Cardiac fibroblast (primary cell): ENCODE measurements at places on chromosomes 11 and 22.
A peak's percentile ranks its signal among the peaks of the same experiment; 100 is the strongest.

GRCh38 chr11:107695446-107695845, 16.4 kb downstream of the SLN start:
- peak; percentile 62 for DNase-seq

DNA sequence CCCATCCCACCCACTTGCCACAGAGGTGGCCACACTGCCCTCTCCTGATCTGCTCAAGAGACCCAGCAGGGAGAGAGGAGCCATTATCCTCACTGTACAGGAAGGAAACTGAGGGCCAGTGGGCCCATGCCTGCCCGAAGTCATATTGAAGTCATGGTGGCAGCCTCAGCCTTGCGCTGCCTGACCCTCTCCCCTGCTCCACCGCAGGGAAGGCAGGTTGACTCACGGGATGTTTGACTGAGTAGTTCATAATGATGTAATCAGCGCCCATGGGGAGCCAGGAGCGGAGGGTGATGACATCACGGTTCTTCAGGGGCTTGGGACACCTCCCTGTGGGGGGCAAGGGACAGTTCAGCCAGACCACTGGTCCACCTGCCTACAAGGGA, 6.1 kb upstream of the ARAP1 start:
- DNase-seq = peak; percentile 83

GRCh38 chr22:37442537-37442936, 15.3 kb upstream of the ELFN2 start:
- peak; percentile 57 for DNase-seq

- DNase-seq = no peak
Observed at GRCh38 chr11:121070951-121071845, 29.8 kb upstream of the TECTA start.

DNA sequence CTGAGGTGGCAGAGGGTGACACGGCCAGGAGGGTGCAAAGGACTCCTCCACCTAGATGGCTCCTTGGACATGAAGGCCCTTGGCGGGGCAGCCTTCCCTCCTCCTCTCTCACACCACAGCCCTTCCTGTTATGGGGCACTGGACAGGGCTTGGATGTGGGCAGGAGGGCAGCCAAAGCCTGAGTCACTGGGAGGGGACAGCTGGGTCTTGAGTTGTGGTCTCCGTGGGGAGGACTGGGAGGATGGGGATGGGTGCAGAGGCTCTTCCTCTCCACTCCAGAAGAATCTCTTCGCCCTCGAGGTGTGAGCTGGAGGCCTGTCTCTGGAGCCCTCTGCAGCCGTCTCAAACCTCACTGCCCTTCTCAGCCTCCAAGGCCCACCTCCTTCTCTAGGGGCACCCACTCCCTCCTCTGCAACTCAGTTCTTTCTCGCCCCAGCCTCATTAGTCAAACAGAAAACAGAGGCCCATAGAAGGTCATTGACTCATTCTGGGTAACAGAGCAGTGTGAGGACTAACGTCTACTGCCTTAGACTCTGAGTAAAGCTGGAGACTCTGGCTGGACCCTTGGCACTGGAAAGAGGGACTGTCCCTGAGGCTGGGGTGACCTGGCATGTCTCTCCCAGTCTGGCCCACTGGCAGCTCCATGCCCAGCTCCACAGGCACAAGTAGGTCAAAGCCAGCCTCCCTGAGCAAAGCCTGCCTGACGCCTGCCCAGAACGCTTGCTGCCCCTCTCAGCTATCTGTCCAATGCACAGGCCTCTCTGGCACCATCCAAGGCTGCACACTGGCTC, 47.5 kb upstream of the CDON start:
- no peak for DNase-seq

GRCh38 chr22:33835265-33835664, 85.0 kb downstream of the LARGE1 start:
- no peak for DNase-seq

DNA sequence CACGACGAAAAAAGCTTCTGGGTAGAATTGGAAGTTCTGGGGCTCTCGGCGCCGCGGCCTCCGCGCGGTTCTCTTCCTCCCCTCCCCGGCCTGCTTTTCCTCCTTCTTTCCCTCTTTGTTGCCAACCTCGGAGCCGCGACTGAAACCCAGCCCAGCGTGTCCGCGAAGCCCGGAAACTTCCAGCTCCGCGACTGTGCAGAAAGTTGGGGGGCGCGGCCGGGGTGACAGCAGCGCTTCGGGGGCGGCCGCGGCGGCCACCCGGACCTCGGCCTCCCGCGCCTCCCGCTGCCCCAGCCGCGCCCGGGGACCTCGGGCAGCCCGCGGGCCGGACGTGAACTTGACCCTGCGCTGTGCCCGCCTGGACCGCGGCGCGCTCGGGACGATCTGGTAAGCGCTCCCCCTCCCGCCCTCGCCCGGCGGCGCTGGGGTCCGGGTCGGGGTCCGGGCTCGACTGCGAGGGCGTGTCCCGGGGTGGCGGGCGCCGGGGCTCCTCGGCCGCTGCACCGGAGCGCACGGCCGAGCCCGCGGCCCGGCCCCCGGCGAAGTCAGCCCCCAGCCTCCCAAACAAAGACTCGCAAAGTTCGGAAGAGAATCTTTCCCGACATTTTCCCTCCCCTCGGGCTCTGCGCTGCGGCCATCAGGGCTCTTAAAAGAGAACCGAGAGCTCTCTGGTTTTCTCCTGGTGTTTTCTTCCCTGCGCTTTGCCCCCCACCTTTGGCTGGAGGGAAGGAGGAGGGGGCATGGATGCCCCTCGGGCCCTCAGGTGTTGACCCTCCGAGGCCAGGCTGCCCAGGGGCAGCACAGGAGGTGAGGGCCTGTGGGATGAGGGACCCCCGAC, 67.9 kb upstream of the WNT7B start:
- DNase-seq = peak; percentile 47

DNA sequence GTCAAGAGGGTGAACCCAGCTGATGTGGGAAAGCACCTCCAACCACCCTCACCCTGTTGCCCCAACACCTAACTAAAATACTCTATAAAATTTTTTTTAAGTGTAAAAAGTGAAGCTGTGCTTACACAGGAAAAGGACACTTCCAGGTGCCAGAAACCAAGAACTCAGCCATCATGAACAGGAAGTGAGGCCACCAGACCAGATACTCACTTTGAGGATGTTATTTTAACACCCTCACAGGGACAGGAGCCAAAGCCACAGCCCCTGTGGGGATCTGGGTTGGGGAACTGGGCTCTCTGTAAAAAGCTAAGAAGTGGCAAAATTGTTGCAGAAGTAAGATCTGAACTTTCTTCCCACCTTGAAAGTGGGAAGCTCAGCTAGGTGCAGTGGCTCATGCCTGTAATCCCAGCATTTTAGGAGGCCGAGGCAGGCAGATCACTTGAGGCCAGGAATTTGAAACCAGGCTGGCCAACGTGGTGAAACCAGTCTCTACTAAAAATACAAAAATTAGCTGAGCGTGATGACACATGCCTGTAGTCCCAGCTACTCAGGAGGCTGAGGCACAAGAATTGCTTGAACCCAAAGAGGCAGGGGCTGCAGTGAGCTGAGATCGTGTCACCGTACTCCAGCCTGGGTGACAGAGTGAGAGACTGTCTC, 3.8 kb downstream of the RSPH14 start:
- no peak for DNase-seq

- DNase-seq = no peak
Observed at GRCh38 chr22:17043521-17043920, 35.5 kb upstream of the GAB4 start.

DNA sequence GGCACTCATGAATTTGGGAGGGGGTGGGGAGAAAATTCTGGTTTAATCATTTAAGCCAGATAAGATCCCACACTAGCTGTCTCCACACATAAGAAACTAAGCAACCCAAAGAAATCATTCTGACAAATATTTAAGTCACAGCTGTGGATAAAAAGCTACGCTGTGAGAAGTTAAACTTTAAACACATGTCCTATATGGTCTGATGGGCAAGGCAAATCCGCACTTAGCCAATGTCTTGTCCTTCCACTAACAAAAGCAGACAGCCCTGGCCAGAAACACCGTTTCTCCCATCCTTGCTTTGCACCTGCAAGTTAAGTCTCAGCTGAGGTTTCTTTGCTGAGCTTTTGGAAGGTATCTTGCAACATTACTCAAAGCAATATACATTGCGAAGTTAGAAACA, 68.0 kb downstream of the ETS1 start:
- DNase-seq = no peak

DNA sequence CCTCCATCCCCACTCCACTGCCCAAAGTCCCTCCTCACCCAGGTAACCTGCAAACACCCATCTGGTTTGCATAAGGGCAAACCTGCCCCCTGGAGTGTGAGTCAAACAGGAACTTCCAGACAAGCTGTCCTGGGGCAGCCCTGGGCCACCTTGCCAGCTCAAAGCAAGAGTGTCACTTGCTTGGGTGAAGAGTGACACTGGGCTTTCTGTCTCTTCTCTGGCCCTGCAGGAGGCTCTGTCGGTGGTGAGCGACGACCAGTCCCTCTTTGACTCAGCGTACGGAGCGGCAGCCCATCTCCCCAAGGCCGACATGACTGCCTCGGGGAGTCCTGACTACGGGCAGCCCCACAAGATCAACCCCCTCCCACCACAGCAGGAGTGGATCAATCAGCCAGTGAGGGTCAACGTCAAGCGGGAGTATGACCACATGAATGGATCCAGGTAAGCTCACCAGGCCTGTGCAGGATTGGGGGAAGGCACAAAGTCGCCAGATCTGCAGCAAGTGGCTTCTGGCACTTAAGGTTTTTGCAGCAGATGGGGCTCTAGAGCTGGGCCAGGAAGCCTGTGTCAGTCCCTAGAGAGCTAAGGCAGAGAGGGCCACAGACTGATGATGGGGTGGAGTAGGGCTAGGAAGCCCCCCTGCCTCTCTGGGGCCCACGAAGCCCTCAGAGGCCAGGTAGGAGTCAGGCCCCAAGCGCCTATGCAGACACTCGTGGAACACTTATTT, 64.2 kb downstream of the FLI1 start:
- DNase-seq = no peak

- DNase-seq = peak; percentile 46
Observed at GRCh38 chr11:47060807-47061206, 115.9 kb downstream of the ARFGAP2 start.

GRCh38 chr22:42624551-42625106, 9.9 kb upstream of the POLDIP3 start:
- no peak for DNase-seq

DNA sequence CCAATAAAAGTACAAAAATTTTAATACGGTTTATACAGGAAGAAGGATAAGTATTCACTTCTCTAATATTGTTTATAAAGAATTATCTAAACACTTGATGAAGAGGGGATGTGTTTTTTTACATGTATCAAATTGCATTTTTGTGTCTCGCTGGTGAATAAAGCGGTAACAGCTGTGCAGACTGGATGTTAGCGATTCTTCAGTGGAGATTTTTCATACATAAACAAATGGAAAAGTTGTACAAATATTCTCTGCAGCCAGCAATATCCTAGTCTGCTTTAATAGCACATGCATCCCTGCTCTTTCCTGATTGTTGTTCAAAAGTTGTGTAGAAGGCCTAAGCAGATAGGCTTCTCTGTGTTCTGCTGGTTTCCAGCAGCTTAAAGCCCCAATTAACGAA, 369.3 kb downstream of the SOX6 start:
- DNase-seq = no peak

DNA sequence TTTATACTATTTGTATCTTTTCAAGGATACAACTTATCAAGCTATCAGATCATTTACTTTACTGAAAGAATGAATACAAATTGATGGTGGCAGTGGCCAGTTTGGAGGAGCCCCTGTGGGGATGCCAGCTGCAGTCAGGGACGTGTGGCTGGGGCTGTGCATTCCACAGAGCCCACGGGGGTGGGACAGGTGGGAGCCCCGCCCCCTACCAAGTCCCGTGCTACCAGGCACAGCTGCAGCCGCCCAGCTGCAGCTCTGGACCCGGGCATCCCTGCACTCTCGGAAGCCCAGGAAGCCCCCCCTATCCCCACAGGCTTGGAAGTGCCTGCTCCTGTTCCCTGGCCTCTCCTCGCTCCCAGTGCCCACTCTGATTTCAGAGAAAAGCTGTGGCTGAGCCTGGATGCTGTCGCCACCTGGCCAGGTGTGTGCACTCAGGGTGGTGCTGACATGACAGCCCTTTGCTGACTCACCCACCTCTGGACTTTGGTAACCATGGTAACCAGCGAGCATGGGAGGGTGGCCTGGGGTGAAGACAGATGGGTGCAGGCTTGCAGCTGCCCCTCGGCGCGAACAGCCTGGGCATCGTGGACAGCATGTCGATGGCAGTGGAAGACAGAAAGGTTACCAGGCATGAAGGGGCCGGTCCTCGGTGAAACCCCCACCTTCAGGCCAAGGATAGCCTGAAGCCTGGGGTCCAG, 138.1 kb downstream of the SBF2 start:
- DNase-seq = peak; percentile 18

DNA sequence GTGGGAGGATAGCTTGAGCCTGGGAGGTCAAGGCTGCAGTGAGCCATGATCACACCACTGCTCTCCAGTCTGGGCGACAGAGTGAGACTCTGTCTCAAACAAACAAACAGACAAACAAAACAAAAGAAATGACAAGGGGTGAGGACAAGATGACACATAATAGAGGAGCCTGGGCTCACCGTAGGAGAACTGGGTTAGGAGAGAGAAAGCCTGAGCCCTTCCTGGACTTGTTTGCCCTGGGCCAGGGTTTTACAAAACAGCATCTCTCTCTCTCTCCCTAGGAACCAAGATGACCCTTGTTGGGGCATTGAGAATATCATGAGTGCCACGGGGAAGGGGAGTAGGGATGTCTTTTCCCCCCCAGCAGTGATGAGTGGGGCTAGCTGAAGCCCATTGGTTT, 15.7 kb downstream of the ROBO3 start:
- DNase-seq = no peak

GRCh38 chr11:16081382-16082094, 274.8 kb downstream of the SOX6 start:
- no peak for DNase-seq

GRCh38 chr11:67674442-67674871, at the start of gene ALDH3B2:
ALDH3B2 (minus strand) TSS chr11:67674623; CDS start chr11:67666935, 7,688 bp downstream.
- DNase-seq = no peak

DNA sequence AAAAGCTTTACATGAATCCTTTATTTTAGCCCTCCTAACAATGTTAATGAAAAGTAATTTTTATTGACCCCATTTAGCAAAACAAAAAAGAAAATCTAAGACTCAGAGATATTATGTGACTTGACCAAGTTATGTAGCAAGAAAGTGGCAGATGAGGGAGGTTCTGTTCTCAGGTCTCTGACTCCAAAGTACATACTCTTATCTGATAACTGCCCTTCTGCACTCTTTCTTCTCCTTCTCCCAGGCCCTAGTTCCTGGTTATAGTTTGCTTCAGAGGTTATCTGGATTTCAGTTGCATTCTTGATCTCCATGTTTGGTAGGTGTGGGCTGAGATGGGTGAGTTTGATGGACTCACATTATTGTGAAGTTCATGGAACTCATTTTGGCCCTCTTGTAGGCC, 4.5 kb downstream of the OR9Q2 start:
- no peak for DNase-seq

DNA sequence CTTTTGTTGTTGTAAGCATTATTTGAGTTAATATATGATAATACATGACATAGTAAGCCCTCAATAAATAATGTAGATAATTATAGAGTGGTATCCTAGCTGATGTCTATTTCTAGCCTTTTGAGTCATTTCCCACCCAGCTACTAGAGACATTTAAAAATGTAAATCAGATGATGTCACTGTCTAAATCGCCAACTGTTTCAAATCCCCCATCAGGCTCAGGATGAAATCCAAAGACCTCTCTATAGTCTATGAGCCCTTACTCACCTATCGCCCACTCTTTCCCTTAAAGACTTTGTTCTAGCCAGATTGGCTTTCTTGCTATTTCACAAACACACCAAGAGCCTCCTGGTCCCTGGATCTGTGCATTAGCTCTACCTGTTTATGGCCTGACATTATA, 135.4 kb upstream of the PLET1 start:
- no peak for DNase-seq

GRCh38 chr11:31825838-31826484, 14.8 kb upstream of the PAX6 start:
- no peak for DNase-seq
